ENCODE measurements at places on chromosomes 1 and 21.

- no peak for DNase-seq
Measured at GRCh38 chr1:156662005-156662799, 15.0 kb downstream of the NES start.

- DNase-seq: peak; percentile 87
Measured at GRCh38 chr1:101357444-101357986, 120.7 kb downstream of the S1PR1 start.

DNA sequence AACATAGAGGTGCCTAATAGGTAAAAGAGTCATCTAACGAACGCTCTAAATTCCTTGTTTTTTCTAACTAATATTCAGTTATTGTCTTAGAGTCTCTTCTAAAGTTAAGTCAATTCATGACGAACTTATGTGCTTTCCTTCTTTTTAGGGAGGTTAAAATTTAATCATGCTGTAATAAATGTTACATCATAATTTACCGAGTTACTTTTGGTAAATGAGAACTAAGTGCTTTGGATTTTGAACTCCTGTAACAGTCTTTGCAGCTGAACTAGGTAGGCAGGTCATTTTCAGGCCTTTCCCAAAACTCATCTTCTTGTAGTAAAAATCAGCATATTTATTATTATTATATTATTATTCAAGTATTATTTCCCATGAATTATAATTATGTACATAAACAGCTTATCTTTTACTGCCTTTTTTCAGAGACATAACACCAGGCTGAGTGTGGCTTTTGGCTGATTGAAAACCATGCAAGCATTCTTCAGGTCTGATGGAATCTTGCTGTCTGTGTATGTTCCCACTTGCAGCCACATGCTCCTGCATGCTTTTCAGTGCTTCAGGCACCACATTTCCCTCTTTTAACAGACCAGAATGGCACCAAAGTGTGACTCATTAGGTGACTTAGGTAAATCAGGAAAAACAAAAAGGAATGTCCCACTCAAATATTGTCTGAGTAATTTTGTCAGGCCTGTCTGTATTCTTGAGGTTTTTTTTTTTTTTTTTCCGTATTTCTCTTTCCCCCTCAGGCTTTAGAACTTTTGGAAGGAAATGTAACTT lies 81.0 kb upstream of the CD55 start:
- no peak for DNase-seq

DNA sequence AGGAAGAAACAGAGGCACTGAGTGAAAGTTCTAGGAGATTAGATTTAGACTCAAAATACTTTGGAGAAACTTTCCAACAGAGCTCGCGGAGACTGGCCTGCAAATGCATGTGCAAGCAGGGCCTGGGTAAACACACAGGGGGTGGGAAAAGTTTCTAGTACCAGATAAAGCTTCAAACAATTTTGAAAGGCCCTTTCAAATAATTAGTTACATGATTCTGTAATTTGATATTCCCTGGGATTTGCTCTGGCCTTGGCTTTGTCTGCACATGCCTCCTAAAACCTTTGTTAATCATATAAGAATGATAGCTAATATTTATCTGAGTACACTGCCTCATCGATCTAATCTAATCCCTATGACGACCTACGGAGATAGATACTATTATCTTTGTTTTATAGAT lies 31.3 kb downstream of the VTCN1 start:
- no peak for DNase-seq

DNA sequence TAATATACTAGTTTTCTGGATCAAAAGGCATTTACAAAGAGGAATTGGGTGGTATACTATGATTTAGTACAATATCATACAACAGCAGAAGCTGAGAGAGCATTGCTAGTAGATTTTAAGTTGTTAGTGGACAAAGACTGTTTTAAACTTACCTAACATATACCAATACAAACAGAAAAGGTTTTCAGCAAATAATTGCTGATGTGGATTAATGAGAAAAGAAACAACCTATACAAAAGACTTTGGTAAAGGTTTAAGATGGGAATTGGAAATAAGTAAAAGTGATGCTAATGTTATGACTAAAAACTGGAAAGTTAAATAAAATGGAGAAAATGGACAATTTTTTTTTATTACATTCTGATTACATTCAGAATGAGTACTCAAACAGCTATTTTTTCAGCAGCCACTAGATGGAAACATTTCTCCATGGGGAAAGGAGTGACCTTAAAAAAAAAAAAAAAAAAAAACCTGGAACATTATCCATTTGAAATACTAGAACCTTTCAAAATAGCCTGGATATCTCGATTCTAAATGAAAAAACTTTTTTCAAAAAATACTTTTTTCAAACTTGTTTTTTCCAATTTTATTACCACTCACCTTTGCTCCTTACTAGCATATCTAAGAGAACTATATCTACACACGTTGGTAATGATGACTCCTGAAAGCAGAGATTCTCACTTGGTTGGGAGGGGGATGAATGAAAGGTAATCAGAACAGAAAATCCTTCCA lies 55.4 kb downstream of the EPRS1 start:
- no peak for DNase-seq

- DNase-seq: no peak
Measured at GRCh38 chr1:241896670-241896962, 48.6 kb downstream of the EXO1 start.

DNA sequence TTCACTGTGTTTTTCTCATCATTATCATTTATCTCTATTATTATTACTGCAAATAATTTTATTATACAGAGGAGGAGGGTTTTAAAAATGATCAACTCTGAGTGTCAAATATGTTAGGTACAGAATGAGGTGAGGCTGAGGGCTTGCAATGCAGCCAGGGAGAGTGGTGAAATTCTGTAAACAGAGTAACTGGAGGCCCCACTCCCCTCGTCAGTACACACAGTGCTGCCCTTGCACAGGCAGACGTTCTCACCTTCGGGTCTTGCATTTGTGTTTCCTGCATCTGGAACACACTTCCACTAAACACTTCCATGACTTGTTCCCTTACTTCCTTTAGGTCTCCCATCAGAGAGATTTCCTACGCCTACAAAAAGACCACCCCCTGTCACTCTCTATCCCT lies 24.3 kb upstream of the COA6 start:
- DNase-seq: no peak

DNA sequence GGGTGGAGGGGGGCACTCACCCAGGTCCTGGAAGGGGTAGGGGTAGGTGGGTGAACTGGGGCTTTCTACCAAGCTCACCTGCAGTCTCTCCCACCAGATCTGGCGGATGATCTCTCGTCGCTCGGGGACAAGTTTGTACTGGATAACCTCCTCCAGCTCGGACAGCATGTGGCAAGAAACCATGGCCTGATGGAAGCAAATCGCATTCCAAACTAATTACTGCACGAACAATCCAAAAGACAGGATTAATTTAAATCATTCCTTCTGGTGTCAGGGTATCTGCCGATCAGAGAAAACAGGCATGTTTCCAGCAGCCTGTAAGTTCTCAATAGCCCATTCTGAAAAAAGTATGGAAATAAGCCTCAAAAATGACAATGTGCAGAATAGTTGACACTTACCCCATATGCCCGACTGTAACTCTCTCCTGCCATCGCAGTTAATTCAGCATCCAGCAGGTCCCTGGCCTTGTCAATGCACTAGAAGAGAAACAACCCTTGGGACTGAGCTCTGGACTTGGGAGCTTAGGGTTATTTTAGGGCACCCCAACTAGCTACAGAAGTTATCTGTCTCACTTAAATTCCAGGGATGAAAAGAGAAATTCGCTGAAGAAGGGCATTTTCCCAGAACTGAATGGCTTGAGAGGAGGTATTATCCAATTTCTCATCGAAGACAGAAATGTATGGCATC lies 44.4 kb upstream of the ANGPTL7 start:
- DNase-seq: no peak

- no peak for DNase-seq
Measured at GRCh38 chr21:34807146-34807880, 138.5 kb downstream of the CLIC6 start.

GRCh38 chr1:205967554-205968335 lies 24.5 kb upstream of the SLC26A9 start:
- DNase-seq: no peak

DNA sequence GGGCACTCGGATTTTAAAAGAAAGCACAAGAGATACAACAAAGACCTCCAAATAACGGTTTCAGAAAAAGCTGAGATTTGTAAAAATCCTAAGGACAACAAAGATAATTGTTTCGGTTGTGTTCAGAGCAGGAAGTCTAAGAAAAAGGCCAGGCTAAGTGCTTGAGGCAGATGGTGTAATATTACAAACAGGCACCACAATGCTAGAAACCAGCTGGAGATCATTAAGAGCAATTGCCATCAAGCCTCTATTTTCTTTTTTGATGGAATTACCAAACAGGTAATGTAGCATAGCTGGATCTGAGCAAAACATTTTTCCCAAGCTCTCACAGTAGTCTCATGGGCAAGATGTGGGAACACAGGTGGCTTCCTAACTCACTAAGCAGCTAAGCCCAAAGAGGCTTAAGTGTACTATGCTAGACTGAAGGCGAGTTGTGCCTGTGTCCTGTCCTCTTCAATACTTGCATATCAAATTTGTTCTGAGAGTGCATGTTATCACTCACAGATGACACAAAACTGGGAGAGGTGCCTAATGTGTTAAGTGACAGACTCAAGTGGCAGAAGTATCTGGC lies 161.6 kb downstream of the GLUL start:
- DNase-seq: no peak

GRCh38 chr1:6727535-6727934 lies 25.9 kb upstream of the DNAJC11 start:
- no peak for DNase-seq

DNA sequence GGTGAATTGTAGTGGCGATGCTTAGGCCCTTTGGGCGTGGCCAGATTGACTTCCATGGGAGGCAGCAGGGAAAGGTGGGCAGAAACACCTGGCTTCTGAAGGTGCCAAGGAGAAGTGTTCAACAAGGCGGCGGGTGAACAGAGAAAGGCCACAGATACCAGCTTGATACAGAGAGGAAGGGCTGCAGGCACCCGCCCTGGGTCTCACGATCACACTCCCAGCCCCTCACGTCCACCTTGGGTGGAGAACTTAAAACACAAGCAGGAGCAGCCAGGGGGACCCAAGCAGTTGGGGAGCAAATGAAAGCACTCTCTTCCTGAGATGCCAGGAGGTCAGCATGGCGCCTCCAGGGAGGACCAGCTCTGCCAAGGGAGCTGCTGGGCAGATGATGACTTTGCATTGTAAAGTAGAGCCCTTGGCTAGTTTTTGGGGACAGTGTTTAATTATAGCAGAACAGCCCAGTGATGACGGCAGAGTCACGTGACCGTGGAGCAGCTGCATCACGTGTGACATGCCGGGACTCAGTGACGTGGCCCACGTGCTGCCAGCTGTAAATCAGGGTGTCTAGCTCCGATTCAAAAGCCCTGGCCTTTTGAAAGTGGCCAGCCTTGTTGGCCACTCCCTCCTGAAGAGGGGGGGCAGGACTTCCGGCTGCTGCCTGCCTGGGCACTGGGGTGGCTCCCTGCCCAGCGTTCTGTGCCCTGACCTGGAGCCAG lies 19.0 kb downstream of the SLC37A1 start:
- DNase-seq: peak; percentile 59

All from tibial nerve (tissue), 4 donors.